ENCODE measurements at places on chromosomes 1 and 21.

DNA sequence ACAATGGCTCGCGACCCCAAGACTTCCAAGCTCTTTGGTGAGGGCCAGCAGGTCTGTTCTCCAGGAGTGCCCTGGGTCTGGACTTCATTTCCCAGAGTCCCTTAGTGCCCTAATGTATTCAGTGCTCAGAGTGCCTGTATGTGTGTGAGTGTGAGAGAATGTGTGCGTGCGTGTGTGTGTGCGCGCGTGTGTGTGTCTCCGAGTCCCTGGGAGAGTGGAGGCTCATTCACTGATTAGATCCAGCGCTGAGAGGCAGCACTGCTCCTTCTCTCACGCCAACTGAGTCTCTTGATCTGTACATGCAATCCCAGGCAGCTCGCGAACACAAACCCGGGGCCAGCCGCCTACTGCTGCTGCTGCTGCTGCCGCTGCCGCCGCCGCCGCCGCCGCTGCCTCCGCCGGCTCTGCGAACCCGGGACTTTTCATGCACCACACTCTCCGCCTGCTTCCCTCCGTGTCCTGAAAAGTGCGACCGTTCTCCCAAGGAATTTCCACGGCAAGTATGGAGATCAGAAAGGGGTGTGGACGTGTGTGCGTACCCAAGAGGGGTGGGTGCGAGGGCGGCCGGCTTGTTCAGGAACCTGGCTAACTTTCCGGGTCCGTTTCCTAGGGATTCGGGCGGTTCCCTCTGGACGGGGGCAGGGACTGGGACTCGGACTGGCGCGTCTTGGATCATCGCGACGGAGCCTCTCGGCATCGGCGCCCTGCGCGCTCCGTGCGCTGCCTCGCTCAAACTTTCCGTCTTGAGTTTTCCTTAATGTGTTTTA is at the start of gene RNF220:
Gene RNF220 (plus strand): TSS at position 225 of the 767 bp plus-strand sequence.
- DNase-seq, result peak; percentile 67

DNA sequence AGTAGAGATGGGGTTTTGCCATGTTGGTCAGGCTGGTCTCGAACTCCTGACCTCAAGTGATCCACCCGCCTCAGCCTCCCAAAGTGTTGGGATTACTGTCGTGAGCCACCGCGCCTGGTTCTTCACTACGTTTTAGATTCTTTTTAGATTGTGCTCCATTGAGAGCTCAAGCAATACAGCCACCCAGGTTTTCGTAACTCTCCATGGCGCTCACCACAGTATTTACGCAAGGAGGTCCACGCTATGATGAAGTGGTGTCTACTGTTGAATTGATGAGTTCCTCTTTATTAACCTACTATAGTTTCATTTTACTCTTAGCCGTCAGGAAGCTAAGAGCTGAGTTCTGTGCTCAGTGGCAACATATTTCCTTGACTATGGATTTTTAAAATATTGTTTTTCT is 1.8 kb upstream of the KIF1B start:
- DNase-seq, result no peak

GRCh38 chr1:66436378-66437135 is 97.4 kb upstream of the SGIP1 start:
- DNase-seq, result no peak

DNA sequence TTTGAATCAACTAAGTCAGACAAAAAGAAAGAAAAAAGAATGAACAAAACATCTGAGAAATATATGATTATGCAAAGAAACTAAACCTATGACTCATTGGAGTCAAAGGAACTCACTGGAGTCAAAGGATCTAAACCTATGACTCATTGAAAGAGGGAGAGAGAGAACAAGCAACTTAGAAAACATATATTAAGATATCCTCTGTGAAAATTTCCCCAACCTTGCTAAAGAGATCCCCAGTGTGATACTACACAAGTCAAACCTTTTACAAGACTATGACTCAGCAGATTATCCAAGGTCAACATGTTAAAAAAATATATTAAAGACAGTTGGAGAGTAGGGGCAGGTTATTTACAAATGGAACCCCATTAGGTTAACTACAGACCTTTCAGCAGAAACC is 1538.3 kb downstream of the NCAM2 start:
- no peak for DNase-seq

- no peak for DNase-seq
Measured at GRCh38 chr1:230570724-230571360, 71.4 kb upstream of the COG2 start.

- DNase-seq, result peak; percentile 35
Measured at GRCh38 chr1:2936559-2937515, 84.4 kb upstream of the ACTRT2 start.

GRCh38 chr1:156684227-156684782 is 7.1 kb upstream of the NES start:
- no peak for DNase-seq

DNA sequence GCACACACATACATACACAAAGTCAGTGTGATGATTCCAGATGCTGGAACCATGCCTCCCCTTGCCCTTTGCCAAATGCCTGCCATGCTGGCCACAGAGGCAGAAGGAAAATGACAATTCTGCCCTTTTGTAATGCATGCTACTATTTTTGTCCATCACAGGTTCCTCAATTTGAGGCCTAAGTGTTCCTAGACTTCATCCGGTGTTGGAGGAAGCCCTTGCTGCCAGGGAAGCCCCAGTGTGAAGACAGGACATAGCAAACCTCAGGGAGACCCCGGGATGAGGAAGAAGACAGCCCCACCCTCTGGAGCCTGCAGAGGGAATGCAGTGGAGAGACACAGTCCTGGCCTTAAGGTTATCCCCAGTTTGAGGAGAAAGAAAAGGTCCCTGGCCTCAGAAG is 14.4 kb downstream of the PRR9 start:
- no peak for DNase-seq

GRCh38 chr1:152743371-152744145 is 14.3 kb upstream of the KPRP start:
- no peak for DNase-seq

DNA sequence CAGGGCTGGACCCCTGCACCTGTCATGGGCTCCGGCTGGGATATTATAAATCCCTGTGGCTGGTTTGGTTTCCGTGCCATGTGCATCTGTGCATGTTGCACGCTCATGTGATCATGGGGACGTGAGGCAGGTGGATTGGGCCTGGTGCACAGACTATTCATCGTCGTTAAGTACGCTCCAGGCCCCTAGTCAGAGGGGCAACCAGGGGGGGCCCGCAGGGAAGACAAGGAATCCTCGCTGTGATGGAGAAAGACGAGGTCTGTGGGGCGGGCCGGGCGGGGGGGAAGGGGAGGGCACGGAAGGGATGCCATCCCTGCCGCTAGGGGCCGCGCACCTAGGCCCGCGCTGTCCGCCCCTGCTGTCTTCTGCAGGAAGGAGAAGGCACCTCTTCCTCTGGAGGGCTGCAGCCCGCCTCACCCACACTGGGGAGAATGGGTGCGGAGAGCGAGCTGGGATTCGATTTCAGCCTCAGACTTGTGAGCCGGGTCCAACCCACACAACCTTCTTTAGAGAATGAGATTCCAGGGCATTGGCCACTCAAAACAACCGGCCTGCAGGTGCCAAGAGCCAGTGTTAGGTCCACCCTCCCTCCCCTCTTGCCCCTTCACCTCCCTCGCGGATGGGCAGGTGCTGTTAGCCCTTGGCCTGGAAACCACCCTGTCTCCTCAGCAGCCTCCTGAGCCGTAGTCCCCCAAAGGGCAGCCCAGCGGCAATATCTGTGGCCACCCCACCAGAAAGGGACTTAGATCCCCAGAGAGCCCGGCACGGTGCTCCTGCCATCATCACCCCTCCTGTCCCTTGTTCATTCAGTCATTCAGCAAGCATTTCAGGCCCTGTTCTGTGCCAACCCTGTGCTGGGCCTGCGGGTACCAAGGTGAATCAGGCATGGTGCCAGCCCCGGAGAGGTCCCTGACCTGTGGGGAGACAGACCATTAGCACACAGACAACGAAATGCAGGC is 950 bp upstream of the LRP8 start:
- DNase-seq, result no peak

DNA sequence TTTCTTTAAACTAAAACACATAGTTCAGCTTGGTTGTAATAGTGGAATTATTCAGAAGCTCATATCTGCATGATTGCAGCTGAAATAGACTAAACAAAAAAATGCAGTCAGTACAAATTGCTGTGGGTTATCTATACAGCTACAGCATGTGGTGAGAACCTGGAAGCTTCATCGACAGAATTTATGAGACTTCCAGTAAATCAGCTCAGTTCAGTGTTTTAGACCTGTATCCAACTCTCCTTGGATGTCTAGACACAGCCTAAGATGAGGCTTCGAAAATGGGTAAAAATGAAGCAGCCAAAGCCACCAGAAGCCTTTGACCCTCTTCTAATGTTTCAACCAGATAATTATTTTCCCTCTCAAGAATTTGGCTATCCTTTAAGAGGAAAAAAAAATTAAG is 127.1 kb upstream of the C1orf105 start:
- DNase-seq, result no peak

- no peak for DNase-seq
Measured at GRCh38 chr1:203121186-203122015, 6.1 kb upstream of the ADORA1 start.

- no peak for DNase-seq
Measured at GRCh38 chr1:162676750-162677149, 44.5 kb downstream of the DDR2 start.

- no peak for DNase-seq
Measured at GRCh38 chr1:8371372-8371991, 53.6 kb downstream of the SLC45A1 start.

GRCh38 chr1:162386292-162387225 is 5.0 kb downstream of the C1orf226 start:
- no peak for DNase-seq

DNA sequence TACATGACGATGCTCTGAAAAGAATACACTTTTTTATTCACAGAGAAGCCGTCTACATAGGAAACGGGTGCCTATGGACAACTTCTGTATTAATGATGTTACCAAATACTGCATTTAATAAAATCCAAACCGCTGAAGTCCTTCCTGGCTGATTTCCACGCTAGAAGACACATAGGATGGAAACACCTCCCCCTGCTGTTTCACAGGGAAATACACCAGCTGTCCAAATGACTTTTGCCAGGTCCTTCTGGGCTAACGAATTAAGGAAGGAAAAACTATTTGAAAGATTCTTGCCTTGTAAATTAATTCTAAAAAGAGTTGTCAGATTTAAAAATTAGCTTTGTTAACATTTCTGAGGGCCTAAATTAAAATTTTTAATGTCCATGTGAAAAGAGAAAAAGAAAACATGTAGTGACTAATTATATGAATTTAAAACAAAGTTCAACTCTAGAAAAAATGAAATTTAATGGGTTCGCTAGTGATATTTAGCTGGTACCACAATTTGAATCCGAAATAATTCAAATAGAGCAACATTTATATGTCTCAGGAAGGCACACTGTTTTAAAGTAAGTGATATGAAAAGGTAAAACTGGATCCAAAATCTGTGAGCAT is 146.0 kb downstream of the RERE start:
- DNase-seq, result no peak

All from NCI-H2171 (cell line).